GM23248 (cell line): ENCODE measurements at places on chromosomes 2 and 18. TPM values are rescaled to one million over a fixed set of nuclear protein-coding genes. Genes with fewer than 3 reads are reported as not detected.

Gene AQP12B
- not detected in 2 replicates for total RNA-seq

Gene SNORC
- 0.63 TPM in 1 of 2 replicates, not detected in the other for total RNA-seq

DNA sequence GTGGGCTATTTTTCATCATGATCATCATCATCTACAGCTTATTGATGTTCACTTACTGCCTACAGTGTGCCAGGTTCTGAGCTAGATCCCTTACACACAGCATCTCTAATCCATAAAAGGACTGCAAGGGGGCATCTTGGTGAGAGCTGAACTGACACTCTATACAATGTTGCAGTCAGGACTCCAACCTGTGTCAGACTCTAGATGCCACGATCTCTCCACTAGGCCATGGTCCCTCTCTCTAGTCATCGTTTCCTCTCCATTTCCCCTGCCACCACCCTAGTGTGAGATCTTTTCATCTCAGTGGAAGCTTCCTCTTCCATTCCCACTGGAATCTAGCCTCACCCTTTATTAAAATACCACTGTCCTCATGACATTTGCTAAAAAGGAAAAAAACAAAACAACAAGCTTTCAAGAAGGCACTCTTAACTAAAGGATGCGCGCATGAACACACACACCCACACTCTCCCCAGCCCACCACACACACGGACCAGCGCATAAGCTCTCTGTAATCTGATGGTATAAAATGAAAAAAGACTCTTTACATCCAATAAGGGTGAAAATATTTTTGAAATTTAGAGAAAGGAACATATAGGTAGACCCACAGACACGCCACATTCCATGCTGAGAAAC lies 93.4 kb upstream of the THOC1 start:
- DNase-seq, result peak; percentile 19

Gene TMEM247
- not detected in 2 replicates for total RNA-seq

GRCh38 chr18:62996566-62996965 lies 281.2 kb downstream of the PHLPP1 start:
- no peak for DNase-seq

DNA sequence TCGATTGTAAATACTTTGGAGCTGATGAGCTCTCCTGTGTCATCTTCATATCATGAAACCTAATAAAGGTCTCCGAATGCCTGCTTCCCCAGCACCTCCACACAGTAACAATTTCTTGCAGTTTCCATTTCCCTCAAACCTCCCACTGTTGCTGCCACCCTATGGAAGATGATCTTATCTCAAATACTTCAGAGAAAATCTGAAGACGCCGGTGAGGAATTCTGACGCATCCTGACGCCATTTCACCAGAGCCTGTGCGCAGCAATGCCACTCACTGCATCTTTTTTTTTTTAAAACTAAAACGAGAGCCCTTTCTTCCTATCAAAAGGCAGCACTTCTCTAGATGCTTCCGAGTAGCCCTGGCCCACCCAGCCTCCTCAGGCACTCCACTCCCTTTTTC lies 31.9 kb upstream of the GNAL start:
- no peak for DNase-seq

- DNase-seq, result no peak
Observed at GRCh38 chr2:102778260-102778659, 16.4 kb downstream of the TMEM182 start.

DNA sequence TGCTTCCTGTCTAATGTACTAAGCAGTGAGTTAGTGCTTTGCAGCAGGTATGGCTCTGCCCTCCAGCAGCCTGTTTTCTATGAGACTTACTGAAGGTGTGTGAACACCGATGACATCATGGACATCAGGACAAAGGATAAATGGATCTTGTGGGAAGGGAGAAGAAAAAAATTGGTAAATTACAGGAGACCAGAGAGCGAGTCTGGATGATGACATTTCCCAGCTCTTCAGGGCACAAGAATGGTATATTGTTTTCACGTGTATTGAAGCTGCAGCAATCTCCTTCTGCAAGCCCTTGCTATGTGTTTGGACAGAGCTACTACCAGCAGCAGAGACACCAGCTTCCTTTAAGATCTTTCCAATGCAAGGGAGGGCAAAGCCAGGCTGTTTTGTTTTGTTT lies 47.2 kb downstream of the DCC start:
- no peak for DNase-seq

DNA sequence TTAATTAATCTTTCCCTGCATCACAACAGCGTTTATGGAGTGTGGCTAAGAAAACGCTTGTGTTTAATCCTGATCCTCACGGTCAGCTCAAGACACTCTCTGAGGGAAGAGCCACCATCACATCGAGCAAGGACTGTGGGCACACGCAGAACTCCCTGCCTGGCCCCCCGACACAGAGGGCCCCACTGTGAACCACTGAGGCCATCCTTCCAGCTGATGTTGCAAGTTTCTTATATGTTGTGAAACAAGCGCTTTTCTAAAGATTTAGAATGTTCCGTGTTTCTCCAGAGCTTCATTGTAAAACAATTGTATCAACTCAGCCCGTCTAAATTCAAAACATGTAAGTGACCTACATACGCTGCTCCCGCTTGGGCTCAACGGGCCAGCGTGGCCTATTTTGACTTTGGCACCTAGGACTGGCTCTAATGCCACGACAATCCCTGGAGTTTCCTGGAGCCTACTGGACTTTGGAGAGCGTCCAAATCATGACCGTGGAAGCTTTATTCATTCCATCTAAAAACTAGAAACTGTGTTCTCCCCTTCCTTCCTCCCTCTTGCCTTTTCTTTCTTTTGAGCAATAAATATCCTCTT lies 34.9 kb downstream of the SERPINE2 start:
- DNase-seq, result no peak

DNA sequence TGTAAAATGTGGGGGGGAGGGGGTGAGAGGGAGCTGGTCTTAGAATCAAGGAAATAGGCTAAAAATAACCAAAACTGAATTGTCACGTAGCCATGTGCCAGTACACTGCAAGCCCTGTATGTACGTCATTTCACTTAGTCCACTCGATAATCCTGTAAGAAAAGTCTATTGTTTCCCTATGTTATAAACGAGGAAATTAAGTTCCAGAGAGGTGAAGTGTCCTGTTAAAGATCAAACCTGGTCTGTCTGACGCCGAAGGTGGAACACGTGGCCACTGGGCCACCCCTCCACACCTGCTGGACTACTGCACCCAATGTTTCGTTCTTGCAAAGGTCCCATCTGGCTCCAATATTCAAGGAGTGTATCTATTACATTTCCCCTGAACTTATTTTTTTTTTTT lies 29.6 kb downstream of the TFCP2L1 start:
- no peak for DNase-seq

GRCh38 chr2:85915606-85916303 lies 27.0 kb upstream of the ST3GAL5 start:
- DNase-seq, result peak; percentile 38

- peak; percentile 72 for DNase-seq
Observed at GRCh38 chr2:36338827-36339145, 16.8 kb upstream of the CRIM1 start.

GRCh38 chr2:239108459-239108858 lies 260.6 kb downstream of the TWIST2 start:
- DNase-seq, result no peak

Gene TNS1
- 99.3 and 104 TPM in 2 replicates for total RNA-seq

DNA sequence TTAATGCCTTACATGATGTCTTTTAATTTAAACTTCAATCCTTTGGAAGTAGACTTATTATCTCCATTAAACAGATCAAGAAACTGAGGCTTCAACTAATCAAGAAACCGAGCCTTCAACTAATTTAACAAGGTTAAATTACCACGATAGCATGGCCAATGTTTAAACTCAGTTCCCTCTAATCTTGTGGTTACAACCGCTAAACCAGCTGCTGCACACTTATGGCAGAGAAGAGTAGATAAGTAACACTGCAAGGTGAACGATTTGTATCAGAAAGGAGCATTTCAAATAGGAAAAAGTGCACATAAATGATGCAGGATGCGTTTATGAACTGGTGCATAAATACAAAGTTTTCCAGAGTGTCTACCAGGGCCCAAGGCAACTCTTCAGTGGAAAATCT lies 144.6 kb upstream of the CAVIN2 start:
- no peak for DNase-seq

- peak; percentile 81 for DNase-seq
Observed at GRCh38 chr18:36297417-36298125, at the start of gene FHOD3. Gene FHOD3 (plus strand): TSS chr18:36297713. CDS start chr18:36297836, 123 bp downstream.

Gene ANKRD62
- total RNA-seq, result not detected in 2 replicates

- DNase-seq, result no peak
Observed at GRCh38 chr2:150695451-150696135, 208.1 kb upstream of the RND3 start.

Gene NPPC
- total RNA-seq, result not detected in 2 replicates
